ENCODE measurements at places on chromosomes 12 and 14.

DNA sequence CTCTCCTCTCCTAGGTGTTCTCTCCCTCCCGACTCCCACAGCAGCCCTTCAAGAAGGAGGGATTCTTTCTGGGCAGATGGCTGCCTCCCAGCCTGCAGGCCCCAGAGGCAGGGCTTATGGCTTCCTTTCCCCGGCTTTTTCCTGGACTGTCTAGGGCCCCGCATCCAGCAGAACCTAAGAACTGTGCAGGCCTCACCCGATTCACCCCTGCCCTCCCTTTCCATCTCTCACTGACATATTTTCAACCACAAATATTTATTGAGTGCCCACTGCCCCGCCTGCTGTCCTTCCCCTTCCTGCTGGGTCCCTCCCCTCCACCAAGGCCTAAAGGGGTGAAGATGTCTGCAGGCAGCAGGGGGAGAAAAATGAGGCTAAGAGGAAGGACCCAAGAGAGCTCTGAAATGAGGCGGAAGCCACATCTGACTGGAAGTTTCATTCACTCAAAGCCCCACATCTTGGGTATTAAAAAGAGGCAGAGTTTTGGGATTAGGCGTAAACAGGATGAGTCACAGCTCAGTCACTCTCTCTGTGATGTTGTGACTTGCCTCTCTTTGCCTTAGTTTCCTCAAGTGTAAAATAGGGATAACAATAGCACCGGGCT, 2.9 kb downstream of the SCNN1A start:
- H3K27ac ChIP-seq, result no peak overlapping the region
- peaks cover 20% of the 10 kb centered on the region for H3K4me1 ChIP-seq
- no peak for DNase-seq
- no peaks in the 10 kb centered on the region for H3K36me3 ChIP-seq
- H3K27me3 ChIP-seq, result no peaks in the 10 kb centered on the region
- no peak overlapping the region for H3K4me3 ChIP-seq

- no peak for DNase-seq
- no peaks in the 10 kb centered on the region for H3K36me3 ChIP-seq
- H3K27ac ChIP-seq, result no peak overlapping the region
- no peaks in the 10 kb centered on the region for H3K27me3 ChIP-seq
- no peaks in the 10 kb centered on the region for H3K4me1 ChIP-seq
These were observed 471.7 kb upstream of the SYT1 start for GRCh38 chr12:78392918-78393317.

- no peaks in the 10 kb centered on the region for H3K4me1 ChIP-seq
- no peaks in the 10 kb centered on the region for H3K27me3 ChIP-seq
- H3K36me3 ChIP-seq, result no peaks in the 10 kb centered on the region
- no peak overlapping the region for H3K27ac ChIP-seq
These were observed 129.9 kb downstream of the KCNA5 start for GRCh38 chr12:5173511-5174011.

DNA sequence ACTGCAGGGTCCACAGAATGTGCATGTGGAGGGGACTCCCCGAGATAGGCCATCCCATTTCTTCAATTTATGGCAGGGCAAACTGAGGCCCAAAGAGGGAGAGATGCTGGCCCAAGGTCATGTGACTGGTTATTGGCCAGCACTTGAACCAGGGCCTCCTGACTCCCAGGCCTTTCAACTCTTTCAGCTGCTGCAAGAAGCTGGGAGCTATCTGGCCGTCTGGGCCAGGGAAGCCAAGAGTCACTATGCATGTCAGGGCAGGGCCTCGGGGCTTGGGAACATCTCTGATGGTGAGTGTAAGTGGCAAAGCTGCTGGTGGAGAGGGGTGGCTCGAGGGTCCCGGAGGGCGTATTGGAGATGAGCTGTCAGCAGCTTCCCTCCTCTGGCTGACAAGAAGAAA, 9.5 kb upstream of the LTBP2 start:
- H3K27me3 ChIP-seq, result no peaks in the 10 kb centered on the region
- no peak overlapping the region for H3K4me3 ChIP-seq
- no peaks in the 10 kb centered on the region for H3K36me3 ChIP-seq

GRCh38 chr12:21296348-21296747, 38.4 kb downstream of the SLCO1A2 start:
- no peak overlapping the region for H3K27ac ChIP-seq
- no peaks in the 10 kb centered on the region for H3K27me3 ChIP-seq
- no peaks in the 10 kb centered on the region for H3K36me3 ChIP-seq
- DNase-seq, result no peak

DNA sequence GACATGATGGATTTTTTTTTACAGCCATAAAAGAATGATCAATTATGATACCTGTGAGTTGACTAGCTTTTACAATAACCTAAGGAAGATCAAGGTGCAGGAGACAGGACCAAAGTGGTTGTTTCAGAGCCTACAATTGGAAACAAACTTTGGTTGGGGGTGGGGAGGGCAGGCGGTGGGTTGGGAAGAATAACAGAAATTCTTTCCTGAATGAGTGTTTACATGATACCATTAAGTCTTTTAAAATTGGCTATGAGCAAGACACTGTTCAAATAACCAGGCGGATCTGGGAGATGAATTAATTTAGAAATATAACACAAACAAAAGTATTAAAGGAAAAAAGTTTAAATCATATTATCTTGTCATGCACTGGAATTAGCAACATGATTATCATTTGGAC, 7.2 kb downstream of the NFYB start:
- no peak overlapping the region for H3K27ac ChIP-seq
- DNase-seq, result no peak
- H3K4me1 ChIP-seq, result no peaks in the 10 kb centered on the region
- no peaks in the 10 kb centered on the region for H3K27me3 ChIP-seq

DNA sequence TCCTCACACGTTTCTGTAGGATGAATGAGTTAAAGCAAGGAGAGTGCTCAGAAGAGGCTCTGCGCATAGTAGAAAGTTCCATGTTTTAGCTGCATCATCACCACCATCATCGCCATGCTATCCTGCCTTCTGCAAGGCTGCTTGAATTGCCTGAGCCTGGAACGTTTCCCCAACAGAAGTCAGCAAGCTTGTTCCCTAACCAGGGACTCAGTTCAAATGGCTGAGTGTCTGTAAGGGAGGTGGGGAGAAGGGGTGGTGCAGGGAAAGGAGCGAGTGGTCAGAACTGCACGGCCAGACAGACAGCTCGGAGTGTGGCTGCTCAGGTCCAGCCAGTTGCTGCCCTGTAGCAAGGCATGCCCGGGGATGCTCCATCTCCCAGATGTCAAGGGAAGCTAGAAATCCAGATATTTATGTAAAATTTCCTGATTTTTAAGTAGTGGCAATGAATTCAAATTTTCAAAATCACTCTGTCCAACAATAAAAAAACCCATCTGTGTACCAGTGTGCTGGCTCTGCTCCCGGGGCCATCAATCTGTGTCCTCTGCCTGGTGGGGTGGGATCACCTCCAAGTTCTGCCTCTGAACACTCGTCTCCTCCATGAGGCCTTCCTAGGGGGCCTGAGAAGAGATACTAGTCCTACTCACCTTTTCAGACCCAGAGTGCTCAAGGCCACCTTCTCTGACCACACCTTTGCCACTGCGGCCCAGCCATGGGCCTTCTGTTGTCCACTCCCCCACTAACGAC, 162.7 kb downstream of the FOXN3 start:
- H3K4me3 ChIP-seq, result no peak overlapping the region
- no peaks in the 10 kb centered on the region for H3K27me3 ChIP-seq
- no peak for DNase-seq
- H3K27ac ChIP-seq, result no peak overlapping the region
- no peaks in the 10 kb centered on the region for H3K36me3 ChIP-seq

GRCh38 chr14:101824339-101824727, 62.8 kb downstream of the PPP2R5C start:
- no peaks in the 10 kb centered on the region for H3K27me3 ChIP-seq
- peak overlapping the region; percentile 42 for H3K4me3 ChIP-seq
- H3K4me1 ChIP-seq, result peaks cover 64% of the 10 kb centered on the region
- H3K36me3 ChIP-seq, result peaks cover 7% of the 10 kb centered on the region
- DNase-seq, result no peak

All from effector memory CD4-positive, alpha-beta T cell (primary cell).